ENCODE measurements at places on chromosomes 2 and 18. TPM values are rescaled to one million over a fixed set of nuclear protein-coding genes. Genes with fewer than 3 reads are reported as not detected.

The ABHD3 gene
- total RNA-seq, result 10.0 TPM

The LRP1B gene
- 3.6 TPM for total RNA-seq

The TMEM182 gene
- 3.1 TPM for total RNA-seq

The PASK gene
- total RNA-seq, result 10.2 TPM

The CENPA gene
- 4.6 TPM for total RNA-seq

The WDPCP gene
- 11.1 TPM for total RNA-seq

The POMC gene
- not detected for total RNA-seq

The HOXD9 gene
- total RNA-seq, result not detected

The ACTG2 gene
- total RNA-seq, result 191 TPM

- no peak for DNase-seq
- H3K27me3 ChIP-seq, result no peaks in the 10 kb centered on the region
Measured at GRCh38 chr2:43174368-43174916, 52.0 kb downstream of the ZFP36L2 start.

DNA sequence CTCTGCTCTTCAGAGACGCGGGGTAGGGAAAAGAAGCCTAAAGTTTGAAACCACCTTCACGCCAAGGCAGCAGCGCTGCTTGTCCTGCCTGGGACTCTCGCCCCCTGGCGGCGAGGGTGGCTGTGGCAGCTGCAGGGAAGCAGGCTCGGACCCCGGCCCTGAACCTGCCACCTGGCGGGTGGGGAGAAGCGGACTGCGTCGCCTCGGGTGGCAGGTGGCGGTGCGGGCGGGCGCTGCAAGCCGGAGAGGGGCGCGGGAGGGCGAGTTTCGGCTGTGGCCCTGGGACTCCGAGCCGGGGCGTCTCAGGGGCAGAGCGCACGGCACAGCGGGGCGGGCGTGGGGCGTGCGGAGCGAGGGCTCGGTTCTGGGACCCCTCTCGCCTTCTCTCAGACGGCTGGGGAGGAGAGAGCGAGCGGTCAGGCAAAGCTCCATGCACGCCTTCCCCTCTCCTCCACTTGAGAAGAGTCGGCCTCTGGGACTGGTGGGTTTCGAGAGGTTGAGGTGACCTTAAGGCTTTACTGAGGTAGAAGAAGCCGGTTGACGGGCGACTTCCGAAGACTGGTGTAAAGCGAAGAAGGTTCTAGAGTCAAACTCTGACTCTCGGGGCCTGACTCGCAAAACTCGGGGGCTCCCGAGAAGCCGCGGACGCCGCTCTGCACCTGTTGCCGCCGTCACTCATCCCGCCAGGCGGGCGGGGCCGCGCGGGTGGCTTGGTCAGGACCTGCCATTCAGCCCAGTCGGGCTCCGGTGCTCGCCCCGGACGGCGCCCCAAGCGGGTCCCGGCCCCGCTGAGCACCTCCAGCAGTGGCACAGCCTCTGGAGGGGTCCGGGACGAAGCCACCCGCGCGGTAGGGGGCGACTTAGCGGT is 1.1 kb upstream of the BOLL start:
- H3K4me1 ChIP-seq, result no peaks in the 10 kb centered on the region
- peaks cover 44% of the 10 kb centered on the region for H3K27me3 ChIP-seq

GRCh38 chr18:63975628-63976027 is 5.7 kb downstream of the SERPINB8 start:
- H3K27ac ChIP-seq, result peak overlapping the region; percentile 65
- H3K36me3 ChIP-seq, result no peaks in the 10 kb centered on the region
- H3K4me1 ChIP-seq, result peaks cover 40% of the 10 kb centered on the region
- DNase-seq, result no peak

DNA sequence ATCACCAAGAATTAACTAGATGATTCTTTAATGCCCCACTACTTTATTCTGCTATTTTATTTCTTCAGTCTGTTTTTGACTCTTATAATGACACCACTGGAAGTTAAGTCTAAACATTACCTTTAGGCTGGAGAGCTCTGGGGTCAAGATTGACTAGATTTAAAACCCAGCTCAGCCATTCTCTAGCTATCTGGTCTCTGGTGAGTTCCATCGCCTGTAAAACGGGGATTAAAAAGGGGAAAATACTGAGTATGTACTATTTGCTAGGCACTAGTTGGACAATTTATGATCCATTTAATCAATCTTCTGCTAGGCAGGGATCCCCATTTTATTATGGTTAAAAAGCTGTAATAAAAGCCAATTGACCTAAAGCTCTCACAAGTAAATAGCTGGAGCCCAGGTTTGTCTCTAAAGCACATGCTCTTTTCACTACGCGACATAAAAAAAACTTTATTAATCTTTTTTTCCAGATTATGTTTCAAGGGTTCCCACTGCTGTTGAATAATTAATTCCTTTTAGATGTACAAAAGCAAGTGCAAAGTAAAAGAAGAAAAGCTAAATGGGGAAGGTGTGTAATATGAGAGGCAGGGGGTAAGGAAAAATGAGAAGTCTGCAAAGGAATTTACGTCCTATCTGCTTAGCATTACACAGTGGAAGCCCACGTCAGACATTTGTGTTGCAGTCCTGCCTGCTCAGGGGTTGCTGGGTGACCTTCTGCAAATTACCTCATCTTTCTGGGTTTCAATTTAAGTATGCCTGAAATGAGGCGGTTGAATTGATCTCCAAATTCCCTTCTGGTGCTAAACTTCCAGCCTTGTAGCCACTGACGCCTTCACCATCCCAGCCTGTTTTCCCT is 918 bp upstream of the NABP1 start:
- peak overlapping the region; percentile 99 for H3K27ac ChIP-seq
- H3K4me1 ChIP-seq, result peaks cover 43% of the 10 kb centered on the region
- DNase-seq, result no peak
- no peaks in the 10 kb centered on the region for H3K27me3 ChIP-seq

DNA sequence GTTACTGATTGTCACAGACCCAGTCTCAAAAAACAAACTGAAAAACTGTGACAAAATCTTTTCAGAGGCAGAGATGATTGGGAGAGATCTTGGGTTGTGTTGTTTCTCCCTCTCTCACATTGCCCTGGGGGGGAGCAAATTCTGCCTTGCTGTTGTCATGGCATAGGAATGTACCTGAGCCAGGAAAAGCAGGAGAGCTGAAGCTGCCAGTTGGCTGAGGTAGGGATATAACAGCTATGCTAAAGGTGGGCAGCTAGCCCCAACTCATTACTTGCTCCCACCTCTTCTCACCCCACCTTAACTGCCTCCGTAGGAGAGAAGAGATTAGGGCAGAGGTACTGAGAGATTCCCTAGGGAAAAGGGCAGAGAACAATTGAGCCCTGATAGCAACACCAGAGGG is 299.3 kb downstream of the OSR1 start:
- H3K4me3 ChIP-seq, result no peak overlapping the region
- H3K27ac ChIP-seq, result no peak overlapping the region
- DNase-seq, result no peak
- H3K27me3 ChIP-seq, result peaks cover 7% of the 10 kb centered on the region
- H3K4me1 ChIP-seq, result no peaks in the 10 kb centered on the region

- H3K4me3 ChIP-seq, result no peak overlapping the region
- H3K36me3 ChIP-seq, result no peaks in the 10 kb centered on the region
- peaks cover 3% of the 10 kb centered on the region for H3K27me3 ChIP-seq
- no peak for DNase-seq
- peaks cover 13% of the 10 kb centered on the region for H3K4me1 ChIP-seq
Measured at GRCh38 chr2:169464466-169464865, 14.8 kb upstream of the BBS5 start.

DNA sequence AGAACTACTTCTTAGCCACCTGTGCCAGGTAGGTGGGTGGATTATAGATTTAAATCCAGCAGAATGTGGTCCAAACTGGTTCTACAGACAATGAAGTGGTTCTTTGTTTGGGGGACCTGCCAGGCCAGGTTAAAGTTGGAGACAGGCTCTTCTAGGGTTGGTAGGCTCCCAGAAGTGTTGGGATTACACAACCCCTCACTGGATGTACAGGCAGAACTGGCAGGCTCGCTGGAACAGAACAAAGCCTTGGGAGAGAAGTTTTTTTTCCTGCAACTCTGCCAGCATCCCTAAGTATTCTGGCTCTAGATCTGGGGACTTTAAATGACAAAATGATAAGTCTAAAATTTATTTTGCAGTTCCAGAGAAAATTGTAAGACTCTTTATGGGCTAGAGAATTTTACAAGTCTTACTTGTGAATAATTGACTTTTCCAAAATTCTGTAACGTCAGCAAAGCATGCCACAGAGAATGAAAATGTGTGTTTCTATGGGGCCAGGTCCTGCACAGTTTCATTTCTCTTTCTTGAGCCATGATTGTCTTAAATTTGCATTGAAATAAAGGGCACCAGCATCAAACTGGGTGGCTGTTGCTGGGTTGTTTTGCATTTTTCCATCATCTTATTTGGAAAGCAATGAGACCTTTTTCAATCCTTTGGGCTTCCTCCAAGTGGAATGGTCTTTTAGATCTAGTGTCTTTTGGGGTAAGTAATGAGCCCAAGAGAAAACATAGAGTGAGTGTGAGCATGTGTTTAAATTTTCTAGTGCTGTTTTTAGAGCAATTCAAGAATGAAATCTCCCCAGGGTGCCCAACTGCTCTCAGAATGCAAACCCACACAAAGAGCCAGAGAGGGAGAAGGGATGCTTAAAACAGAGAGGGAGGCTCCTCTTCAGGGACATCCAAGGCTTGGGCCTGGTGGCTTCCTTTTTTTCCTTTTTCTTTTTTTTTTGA is 32.4 kb upstream of the ATL2 start:
- H3K27me3 ChIP-seq, result peaks cover 4% of the 10 kb centered on the region
- H3K4me3 ChIP-seq, result no peak overlapping the region
- no peak for DNase-seq
- H3K27ac ChIP-seq, result no peak overlapping the region
- H3K4me1 ChIP-seq, result peaks cover 10% of the 10 kb centered on the region
- H3K36me3 ChIP-seq, result peaks cover 1% of the 10 kb centered on the region

DNA sequence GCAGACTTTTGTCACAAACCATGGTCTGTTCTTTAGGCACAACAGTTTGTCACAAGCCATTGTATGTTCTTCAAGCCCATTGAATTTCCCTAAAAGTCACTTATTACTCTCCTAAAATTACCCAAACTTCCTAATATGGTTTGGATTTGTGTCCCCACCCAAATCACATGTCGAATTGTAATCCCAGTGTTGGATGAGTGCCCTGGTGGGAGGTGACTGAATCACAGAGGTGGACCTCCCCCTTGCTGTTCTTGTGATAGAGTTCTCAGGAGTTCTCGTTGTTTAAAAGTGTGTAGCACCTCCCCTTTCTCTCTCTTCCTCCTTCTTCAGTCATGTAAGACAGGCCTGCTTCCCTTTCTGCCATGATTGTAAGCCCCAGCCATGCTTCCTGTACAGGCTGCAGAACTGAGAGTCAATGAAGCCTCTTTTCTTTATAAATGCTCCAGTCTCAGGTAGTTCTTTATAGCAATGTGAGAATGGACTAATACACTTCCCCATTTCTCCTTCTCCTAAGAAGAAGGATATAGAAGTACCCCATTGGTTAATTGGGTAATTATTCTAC is 11.2 kb upstream of the GYPC start:
- H3K4me3 ChIP-seq, result no peak overlapping the region
- H3K27ac ChIP-seq, result no peak overlapping the region
- DNase-seq, result peak; percentile 19
- no peaks in the 10 kb centered on the region for H3K36me3 ChIP-seq
- no peaks in the 10 kb centered on the region for H3K4me1 ChIP-seq

DNA sequence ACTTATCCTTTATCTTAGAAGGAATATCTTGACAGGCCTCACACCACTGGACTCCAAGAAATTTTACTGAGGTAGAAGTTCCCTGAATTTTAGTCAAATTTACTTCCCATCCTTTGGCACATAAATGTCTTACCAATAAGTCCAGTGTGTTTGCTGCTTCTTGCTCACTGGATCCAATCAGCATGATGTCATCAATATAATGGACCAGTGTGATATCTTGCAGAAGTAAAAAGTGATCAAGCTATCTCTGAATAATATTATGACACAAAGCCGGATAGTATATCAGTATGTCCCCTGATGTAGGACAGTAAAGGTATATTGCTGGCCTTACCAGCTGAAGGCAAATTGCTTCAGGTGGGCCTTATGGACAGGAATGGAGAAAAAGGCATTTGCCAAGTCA is 6.9 kb upstream of the GYPC start:
- no peak overlapping the region for H3K4me3 ChIP-seq
- peaks cover 19% of the 10 kb centered on the region for H3K27me3 ChIP-seq
- DNase-seq, result peak; percentile 1
- no peak overlapping the region for H3K27ac ChIP-seq
- H3K4me1 ChIP-seq, result no peaks in the 10 kb centered on the region

GRCh38 chr2:131056204-131056931 is 36.9 kb downstream of the FAM168B start:
- H3K27ac ChIP-seq, result peak overlapping the region; percentile 40
- peaks cover 25% of the 10 kb centered on the region for H3K4me1 ChIP-seq
- H3K27me3 ChIP-seq, result no peaks in the 10 kb centered on the region
- no peak for DNase-seq

- no peak for DNase-seq
- peaks cover 15% of the 10 kb centered on the region for H3K27me3 ChIP-seq
- no peaks in the 10 kb centered on the region for H3K36me3 ChIP-seq
- H3K4me1 ChIP-seq, result peaks cover 2% of the 10 kb centered on the region
Measured at GRCh38 chr18:46324087-46324955, 220.1 kb downstream of the HAUS1 start.

DNA sequence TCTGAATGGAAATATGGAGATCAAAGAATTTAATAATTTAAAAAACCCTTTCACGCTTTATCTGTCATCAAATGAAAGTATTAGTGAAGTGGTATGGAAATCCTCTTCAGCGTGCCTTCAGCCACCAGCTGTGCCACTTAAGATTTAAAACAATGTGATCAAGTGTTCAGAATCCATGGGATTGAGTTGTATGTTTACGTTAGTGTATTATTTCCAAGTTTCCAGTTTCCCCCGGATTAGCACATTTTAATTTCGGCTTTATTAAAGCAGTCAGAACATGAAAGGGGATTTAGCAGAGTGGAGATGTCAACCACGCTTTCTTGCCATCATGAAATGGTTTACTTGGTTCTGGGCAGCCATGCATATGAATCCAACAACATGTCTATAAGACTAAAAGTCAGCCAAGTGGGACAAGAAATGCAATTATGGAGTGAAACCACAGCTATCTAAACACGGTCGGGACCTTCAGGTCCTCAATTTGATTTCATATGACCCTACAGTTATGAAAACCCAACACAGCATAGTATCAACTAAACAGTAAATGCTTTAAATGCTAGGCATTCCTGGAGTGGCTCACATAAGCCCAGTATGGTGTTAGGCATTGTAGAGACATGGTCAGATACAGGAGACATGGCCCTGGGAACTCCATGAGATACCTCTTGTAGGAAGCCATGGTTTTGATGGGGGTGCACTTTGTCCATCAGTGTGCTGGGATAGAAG is 224.9 kb upstream of the EPAS1 start:
- no peak overlapping the region for H3K4me3 ChIP-seq
- DNase-seq, result no peak
- peak overlapping the region; percentile 94 for H3K27ac ChIP-seq
- H3K27me3 ChIP-seq, result no peaks in the 10 kb centered on the region

GRCh38 chr2:26542194-26542455 is 64.2 kb upstream of the OTOF start:
- H3K27ac ChIP-seq, result no peak overlapping the region
- peaks cover 45% of the 10 kb centered on the region for H3K27me3 ChIP-seq
- no peak for DNase-seq
- no peaks in the 10 kb centered on the region for H3K36me3 ChIP-seq

GRCh38 chr2:239522002-239522739 is 121.4 kb upstream of the HDAC4 start:
- H3K36me3 ChIP-seq, result no peaks in the 10 kb centered on the region
- H3K27me3 ChIP-seq, result no peaks in the 10 kb centered on the region
- DNase-seq, result no peak
